Spinal cord (tissue), 10 donors: ENCODE measurements at places on chromosomes 11 and 22. TPM values are rescaled to one million over a fixed set of nuclear protein-coding genes. Genes with fewer than 3 reads are reported as not detected.

The JAM3 gene
- 100 TPM for polyA plus RNA-seq

The OR5A1 gene
- not detected for polyA plus RNA-seq

The VWCE gene
- polyA plus RNA-seq: 10.7 TPM

The PIWIL4 gene
- 4.2 TPM for polyA plus RNA-seq

The FGF19 gene
- polyA plus RNA-seq: 0.48 TPM

The CASP12 gene
- polyA plus RNA-seq: 0.65 TPM

The C22orf42 gene
- polyA plus RNA-seq: 4.0 TPM

GRCh38 chr11:63985812-63986155 is 454 bp upstream of the OTUB1 start:
- no peak for DNase-seq

DNA sequence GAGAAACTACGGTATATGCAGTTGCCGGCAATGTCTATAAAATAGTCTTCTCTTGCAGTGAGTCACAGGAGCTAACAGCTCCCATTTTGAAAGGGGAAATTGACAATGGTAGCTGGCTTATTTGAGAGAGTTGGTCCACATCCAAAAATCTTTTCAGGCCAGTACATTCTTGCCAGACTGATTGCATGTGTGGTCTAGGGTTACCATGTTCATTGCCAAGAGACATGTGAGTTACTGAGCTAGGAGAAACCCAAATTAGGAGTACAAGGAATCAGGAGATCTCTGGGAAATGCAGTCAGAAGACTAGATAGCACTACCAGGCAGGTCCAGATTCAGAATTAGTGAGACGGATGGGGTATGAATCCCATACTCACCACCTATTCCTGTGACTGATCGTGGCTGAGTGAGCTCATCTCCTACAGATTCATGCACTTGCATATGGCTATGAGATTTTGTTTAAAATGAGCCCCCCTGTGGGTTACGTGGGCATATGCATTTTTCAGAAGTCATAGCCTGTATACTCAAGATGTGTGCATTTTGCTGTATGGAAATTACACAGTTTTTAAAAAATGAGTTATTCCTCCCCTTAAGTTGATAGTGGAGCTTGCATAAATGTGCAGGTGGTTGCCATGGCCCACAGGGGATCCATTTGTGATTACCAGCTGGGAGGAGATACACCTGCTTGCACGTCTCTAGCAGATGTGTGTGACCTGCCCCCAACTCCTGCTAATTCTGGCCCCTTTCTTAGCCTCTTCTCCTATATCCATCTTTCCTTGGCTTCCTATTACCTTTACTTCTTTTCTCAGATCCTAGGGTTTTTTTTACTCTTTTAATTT is 102.7 kb downstream of the COMMD9 start:
- DNase-seq: no peak

GRCh38 chr11:31443802-31444201 is 65.6 kb downstream of the IMMP1L start:
- DNase-seq: no peak
